ENCODE measurements at places on chromosomes 4 and X.

GRCh38 chr4:40536032-40536431 is 93.6 kb downstream of the RBM47 start:
- DNase-seq, result no peak

- no peak for DNase-seq
Observed at GRCh38 chrX:77436271-77436670, 10.9 kb upstream of the FGF16 start.

DNA sequence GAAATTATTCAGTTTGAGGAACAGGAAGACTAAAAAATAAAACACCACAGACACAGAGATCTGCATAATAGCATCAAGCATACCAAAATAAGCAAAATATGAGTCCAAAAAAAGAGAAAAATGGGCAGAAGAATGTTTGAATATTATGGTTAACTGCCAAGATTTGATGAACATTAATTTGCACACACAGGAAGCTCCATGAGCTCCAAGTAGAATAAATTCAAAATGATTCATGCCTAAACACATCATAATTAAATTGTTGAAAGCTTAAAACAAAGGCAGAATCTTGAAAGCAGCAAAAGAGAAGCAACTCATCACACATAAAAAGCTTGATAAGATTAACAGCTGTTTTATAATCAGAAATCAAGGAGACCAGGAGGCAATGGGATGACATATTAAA is 156.6 kb upstream of the ARSJ start:
- no peak for DNase-seq

GRCh38 chr4:113773756-113774155 is 12.2 kb upstream of the CAMK2D start:
- DNase-seq, result no peak

Measured in NCI-H2171 (cell line).